Activated CD4-positive, CD25-positive, alpha-beta regulatory T cell treated with anti-CD3 and anti-CD28 coated beads, Interleukin-2, amount 50 U/mL, for 16 hours (primary cell): ENCODE measurements at places on chromosomes 3 and 15.

DNA sequence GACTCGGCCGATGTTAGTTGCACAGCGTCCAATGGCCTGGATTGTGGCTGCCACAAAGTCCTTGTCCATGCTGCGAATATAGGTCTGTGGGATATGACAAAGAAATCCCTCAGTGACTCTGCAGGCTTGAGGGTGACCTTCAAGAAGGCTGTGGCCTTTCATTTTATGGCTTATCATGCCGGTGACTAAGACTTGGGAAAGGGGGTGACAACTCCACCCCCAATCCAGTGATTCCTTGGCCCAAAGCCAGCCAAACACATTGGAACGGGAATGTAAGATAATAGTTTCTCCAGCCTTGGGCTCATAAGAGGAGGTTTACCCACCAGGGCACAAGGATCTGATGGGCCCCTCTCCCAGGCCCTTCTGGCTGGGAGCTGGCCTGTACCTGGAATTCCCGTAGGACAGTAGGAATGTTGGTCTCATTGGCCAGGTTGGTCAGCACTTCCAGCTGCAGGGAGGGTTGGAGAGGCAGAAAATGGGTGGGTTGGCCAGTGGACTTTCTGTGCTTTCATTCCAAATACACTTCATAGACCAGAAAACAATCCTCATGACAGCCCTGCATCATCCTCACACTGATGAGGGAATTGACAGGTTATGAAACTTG, 30.7 kb upstream of the CPEB1 start:
- DNase-seq, result no peak

DNA sequence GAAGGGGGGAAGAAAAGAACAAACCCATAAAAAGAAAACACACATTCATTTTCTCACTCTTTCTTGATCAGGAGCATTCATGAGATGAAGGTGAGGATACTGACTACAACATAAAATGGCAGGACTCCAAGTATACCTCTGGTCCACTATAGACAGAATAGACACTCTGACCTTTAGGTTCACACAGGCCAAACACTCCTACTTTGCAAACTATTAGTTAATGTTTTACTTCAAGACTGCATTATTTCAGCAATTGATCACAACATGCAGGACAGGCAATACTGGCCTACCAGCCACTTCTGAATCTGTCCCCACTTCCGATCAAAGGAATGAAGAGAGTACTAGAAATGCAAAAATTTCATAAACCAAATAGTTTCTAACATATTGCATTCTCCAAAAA, 47.0 kb downstream of the LRRFIP2 start:
- no peak for DNase-seq

DNA sequence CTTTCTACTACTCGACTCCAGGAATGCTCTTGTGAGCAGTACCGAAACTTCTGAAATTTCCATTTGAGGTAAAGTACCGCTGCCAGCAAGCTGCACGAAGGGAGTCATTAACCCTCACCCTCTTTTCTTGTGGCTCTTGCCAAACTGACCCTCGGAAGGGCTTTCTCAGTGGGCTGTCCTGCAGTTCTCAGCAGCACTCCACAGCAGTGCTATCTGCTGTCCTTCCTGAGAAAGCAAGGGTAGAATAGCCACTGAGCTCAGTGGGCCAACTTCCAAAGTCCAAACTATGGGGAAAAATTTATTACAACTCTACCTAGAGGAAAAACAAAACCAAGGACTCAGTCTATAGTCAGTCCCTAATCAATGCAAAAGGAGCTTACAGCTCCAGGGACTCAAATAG, 38.5 kb upstream of the COL8A1 start:
- no peak for DNase-seq

DNA sequence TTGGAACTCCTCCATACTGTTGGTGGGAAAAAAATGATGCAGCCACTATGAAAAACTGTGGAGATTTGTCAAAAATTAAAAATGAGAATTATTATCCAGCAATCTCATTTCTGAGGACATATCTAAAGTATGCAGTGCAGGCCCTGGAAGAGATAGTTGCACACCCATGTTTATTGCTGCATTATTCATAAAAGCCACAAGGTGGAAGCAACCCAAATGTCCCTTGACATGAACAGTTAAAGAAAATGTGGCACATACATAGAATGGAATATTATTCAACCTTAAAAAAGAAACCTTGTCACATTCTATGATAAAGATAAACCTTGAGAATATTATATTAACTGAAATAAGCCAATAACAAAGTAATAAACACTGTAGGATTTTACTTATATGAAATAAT, 80.9 kb upstream of the ARHGEF26 start:
- DNase-seq, result no peak

GRCh38 chr3:81216192-81216591, 545.3 kb downstream of the GBE1 start:
- no peak for DNase-seq

DNA sequence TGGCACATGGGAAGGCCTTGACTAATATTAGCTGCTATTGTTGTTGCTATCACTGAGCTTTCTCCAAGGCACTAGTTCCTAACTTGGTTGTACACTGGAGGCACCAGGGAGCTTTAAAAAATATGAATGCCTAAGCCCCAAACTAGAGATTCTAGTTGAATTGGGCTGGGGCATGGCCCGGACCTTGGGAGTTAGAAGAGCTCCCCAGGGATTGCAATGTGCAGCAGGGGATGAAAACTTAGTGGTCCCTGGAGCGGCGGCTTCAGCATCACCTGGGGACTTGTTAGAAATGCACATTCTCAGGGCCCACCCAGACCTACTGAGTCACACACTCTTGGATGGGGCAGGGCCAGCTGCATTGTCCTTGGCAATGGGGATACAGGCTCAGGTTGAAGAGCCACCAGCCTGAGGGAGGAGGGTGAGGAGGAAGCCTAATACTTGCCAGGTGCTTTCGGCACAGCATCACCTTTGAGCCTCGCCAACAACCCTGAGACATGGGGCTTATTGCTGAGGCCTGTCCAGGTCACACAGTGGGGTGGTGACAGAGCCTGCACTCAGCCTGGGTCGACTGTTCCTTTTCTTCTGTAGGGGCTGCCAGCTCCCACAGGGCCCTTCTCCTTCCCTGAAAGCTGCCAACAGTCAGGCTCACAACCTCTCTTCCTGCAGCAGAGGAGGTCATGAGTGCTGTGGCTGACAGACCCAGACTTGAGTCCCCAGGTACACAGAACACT, 84.5 kb downstream of the ATP2B2 start:
- DNase-seq, result no peak

- DNase-seq, result no peak
Measured at GRCh38 chr3:14685179-14685578, 10.2 kb downstream of the C3orf20 start.

- DNase-seq, result no peak
Measured at GRCh38 chr3:17585394-17586325, 156.8 kb downstream of the TBC1D5 start.

- DNase-seq, result no peak
Measured at GRCh38 chr3:11494131-11494916, 149.4 kb downstream of the VGLL4 start.

GRCh38 chr3:134922866-134923265, 127.8 kb downstream of the EPHB1 start:
- DNase-seq, result no peak

- DNase-seq, result no peak
Measured at GRCh38 chr3:30302027-30302426, 304.4 kb upstream of the TGFBR2 start.

GRCh38 chr3:174810254-174810653, 48.9 kb upstream of the NAALADL2 start:
- DNase-seq, result no peak

DNA sequence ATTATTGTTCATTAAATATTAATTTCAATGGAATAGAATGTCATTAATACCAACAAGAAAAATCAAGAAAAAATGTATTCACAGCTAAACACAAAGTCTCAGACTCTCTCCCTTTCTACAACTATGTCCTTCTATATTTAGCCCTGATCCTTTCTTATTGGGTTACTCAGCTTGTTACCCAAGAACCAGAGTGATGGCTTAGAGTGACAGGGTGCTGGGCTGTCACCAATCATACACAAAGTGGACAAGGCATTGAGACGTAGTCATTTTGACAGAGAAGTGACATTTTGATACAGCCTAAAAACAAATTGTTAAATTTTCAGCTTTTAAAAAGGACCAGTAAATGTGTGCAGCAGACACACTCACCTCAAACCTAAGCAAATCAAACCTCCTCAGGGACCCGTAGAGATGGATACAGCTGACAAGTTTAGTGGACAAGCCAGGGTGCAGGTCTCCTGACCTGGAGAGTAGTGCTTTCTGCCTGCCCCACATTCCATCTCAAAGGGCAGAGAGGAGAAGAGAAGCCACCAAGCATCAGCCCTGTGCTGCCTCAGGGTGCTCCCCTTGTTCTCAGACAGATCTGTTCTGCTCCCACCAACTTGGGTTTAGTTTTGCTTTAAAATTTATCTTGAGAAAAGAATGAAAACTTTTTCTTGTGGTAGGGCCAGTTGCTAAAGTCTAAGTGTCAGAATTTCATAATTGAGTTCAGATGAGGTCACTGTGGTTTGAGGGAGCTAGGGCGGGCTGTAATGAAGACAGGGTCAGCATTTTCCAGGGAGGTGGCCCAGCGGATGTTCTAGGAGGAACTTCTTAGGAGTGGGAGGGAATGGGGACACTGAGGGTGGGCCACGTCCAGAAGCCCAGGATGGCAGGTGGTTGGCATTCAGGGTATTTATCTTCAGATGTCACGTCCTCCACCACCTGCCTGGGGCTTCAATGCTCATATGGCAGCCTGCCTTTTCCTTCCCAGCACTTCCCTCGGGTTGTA, 136.5 kb upstream of the TBL1XR1 start:
- no peak for DNase-seq

- no peak for DNase-seq
Measured at GRCh38 chr3:31220431-31220830, 312.3 kb upstream of the STT3B start.

GRCh38 chr15:44782516-44782915, 46.2 kb downstream of the TRIM69 start:
- no peak for DNase-seq

- DNase-seq, result no peak
Measured at GRCh38 chr3:142651711-142652110, 55.5 kb downstream of the PLS1 start.

DNA sequence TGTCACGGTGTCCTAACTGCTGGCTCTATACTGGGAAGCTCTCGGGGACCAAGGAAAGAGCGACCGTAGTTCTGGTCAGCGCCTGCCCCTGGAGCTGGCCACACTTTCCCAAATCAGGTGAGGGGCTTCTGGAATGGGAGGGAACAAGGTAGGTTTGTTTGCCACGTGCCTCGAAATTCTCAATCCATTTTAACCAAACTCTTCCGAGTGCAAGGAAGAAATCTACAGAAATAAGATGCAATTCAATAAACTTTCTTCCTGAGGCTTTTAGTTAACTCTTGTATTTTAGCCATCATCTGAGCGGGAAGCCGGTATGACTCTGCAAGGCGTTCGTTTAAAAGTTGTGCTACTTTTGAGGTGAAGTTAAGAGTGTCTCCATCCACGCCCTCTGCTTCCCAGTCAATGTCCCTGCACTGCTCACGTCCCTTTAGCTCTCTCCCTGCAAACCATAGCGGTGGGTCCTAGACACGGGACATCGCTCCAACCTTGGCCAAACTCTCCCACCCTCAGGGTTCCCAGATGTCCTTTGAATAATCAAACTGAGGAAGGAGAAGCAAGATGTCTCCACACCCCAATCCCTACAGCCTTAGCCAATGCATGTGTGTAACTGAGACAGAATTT, 597 bp downstream of the AGTR1 start:
- no peak for DNase-seq

- DNase-seq, result no peak
Measured at GRCh38 chr15:90482124-90483011, 47.4 kb upstream of the CRTC3 start.

- no peak for DNase-seq
Measured at GRCh38 chr15:50764461-50765194, 878 bp downstream of the SPPL2A start.

GRCh38 chr15:32857732-32858131, 139.9 kb downstream of the GREM1 start:
- no peak for DNase-seq

GRCh38 chr15:75145027-75145841, 56.4 kb upstream of the C15orf39 start:
- no peak for DNase-seq

DNA sequence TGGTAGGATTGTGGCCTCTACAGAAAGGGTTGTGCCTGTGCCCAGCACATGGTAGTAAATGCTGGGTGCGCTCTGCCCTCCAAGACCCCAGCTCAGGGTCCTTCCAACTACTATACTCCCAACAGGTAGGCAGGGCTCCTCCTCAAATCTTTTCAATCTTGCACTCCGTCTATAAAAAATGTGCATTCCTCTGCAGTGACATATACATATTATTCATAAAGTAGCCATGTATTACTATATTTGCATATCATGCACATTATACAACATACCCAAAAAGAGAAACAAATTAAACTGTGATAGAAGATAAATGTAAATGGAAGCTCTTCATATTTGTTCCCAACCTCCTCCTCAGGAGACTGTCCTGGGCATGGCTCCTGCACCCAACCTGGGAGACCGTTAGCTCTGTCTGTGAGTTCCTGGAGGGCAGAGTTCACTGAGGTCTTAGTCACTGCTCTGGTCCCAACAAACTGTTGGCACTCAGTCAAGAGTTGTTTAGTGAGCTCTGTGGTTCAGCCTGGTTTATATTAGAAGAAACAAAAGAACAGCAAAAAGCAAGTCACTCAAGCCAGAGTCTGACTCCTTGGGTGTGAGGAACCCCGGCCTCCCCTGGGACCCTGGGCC, 47.7 kb upstream of the GRIP2 start:
- no peak for DNase-seq

GRCh38 chr3:143306407-143306806, 186.8 kb downstream of the CHST2 start:
- no peak for DNase-seq

DNA sequence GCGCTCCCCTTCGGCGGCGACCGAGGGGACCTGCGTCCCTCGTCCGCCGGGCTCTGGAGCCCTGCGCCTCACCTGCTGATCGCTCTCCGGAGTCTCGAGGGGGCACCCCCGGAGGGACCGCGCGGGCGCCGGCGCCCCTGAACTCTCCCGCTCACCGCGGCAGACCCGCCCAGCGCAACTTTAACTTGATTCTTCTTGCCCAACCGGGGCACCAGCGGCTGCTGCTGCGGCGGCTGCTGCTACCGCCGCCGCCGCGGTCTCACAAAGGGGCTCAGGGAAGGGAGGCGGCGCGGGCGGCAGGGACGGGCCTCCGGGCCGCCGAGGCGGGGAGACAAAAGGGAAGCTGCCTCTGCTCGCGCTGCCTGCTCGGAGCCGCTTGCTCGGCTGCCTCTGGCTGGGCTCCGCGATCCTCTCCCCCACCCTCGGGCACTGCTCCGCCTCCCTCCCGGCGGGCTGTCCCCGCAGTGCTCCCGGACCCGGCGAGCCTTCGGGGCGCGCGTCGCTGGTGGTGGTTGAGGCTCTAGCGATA, at the start of gene PPM1L:
TSS of gene PPM1L (plus strand) at position 456 of the 529 bp plus-strand sequence.
- peak; percentile 11 for DNase-seq

- no peak for DNase-seq
Measured at GRCh38 chr3:167302678-167303077, 77.4 kb downstream of the ZBBX start.

DNA sequence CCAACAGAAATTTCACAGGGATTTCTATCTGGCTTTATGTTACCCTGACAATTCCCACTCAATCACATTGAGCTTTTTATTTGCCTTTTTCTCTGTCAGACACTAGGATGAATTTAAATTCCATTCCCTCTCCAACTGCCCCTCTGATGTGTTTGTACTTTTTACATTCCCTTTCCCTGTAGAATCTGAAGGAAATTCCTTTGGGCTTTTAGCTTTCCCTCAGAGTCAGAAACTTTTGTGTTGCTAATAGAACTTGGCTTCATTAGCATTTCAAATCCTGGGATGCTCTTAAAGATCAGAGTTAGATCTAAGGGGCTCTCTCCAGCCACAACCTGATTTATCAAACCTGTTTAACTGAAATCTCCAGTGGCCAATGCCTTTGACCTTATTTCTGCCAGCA, 7.9 kb upstream of the RARB start:
- no peak for DNase-seq
